ENCODE measurements at places on chromosomes 2 and 18.

DNA sequence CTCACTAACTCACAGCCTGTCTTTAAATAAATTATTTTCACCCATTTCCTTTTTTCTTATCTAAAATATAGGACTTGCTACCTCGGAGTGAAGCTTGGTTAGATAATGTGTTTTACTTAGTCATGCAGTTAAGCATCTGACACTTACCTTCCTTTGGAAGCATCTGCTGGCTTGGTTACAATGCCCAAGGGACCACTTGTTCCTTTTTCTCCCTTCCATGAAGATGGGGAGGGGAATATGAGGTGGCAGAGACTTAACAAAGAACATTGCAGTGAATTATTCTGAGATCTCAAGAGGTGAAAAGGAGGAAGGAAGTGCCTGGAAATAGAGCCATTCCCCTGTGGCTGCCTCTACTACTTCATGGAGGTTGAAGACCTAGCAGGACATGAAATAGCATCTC lies 145.4 kb upstream of the FOSL2 start:
- no peak for DNase-seq

DNA sequence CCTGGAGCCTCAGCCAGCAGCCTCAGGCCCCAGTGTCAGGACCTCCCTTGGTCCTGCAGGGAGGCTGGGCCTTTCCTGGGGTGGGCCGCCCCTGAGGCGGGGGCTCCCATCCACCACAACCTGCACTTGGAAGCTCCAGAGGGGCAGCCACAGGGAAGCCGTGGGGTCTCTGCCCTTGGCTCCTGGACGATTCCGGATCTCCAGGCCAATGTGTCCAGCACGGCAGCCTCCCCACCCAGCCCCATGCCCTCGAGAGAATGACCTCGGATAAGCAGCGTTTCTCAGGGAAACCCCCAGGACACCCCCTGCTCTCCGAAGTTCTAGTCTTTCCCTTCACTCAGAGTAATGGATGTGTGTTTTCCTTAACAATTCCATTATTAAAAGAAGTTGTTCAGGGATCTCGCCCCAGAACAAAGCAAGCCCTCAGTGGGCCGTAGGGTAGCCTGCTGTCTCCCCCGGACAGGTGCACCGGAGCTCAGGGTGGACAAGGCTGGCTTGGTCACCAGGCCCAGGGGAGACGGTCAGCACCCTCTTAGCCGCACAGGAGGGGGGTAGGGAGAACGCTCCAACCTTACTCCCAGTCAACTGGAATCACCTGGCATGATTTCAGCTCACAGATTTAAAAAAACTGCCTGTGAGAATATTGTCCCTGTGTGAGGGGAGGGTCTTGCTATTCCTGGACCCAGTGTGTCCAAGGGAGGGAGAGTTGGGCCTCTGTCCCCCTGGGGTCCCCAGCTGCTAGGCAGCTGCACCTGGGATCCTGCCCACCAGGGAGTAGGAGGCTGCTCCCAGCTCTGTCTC lies 72.2 kb upstream of the OTOS start:
- no peak for DNase-seq

DNA sequence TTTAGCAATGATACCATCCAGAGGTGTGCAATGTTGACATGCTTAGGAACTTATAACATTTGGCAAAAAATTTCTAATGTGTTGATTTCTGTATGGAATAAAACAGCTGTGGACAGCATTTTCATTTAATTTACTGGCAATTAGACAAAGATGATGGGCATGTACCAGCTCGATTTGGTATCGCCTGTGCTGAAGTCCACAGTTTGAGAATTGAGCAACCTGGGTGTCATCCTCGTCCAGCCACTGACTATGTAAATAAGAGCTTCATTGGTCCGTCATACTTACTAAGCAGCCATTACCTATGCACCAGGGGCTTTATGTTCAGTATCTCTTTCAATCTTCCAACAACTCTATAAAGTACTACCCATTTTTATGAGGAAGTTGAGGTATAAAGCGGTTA lies 24.6 kb upstream of the ACAA2 start:
- no peak for DNase-seq

DNA sequence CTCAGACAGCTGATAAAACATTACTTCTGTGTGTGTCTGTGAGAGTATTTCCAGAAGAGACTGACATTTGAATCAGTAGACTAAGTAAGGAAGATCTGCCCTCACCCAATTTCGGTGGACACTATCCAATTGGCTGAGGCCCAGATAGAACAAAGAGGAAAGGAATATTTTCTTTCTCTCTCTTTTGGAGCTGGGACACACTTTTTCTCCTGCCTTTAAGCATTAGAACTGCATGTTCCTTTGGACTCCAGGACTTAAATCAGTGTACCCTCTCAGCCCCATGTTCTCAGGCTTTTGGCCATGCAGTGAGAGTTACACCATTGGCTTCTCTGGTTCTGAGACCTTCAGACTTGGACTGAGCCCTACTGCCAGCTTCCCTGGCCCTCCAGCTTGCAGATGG lies 3.3 kb upstream of the SRBD1 start:
- DNase-seq, result no peak

Measured in amygdala (tissue), 56 donors.